ENCODE measurements at places on chromosomes 2 and 18. TPM values are rescaled to one million over a fixed set of nuclear protein-coding genes. Genes with fewer than 3 reads are reported as not detected.
A peak's percentile ranks its signal among the peaks of the same experiment; 100 is the strongest.

DNA sequence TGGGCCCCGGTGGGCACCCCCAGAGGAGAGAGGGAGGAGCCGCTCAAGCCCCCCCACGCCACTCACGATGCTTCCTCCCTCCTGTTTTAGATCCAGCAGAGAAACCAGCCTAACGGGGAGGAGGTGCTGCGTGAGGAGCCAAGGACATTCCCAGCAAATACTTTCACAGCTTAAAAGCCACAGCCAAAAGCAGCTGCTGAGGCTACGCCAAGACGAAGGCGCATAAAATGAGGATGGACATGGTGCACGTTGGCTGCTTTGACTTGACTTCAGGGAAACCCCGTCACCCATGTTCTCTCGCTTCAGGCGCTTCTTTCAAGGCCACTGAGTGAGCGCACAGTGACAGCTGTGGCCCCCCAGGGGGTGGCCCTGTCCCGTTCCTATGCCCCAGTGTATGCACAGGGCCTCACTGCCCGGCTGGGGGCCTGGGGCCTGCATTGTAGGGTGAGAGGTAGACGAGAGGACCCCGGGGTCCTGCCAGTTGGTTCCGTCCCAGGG is 72.1 kb upstream of the PXDN start:
- DNase-seq = no peak

GRCh38 chr2:200765139-200765951 is 46.4 kb upstream of the BZW1 start:
- DNase-seq = no peak

- DNase-seq = no peak
Measured at GRCh38 chr2:217996361-217996760, 6.4 kb downstream of the TNS1 start.

GRCh38 chr2:179186126-179186525 is 78.5 kb downstream of the SESTD1 start:
- DNase-seq = no peak

DNA sequence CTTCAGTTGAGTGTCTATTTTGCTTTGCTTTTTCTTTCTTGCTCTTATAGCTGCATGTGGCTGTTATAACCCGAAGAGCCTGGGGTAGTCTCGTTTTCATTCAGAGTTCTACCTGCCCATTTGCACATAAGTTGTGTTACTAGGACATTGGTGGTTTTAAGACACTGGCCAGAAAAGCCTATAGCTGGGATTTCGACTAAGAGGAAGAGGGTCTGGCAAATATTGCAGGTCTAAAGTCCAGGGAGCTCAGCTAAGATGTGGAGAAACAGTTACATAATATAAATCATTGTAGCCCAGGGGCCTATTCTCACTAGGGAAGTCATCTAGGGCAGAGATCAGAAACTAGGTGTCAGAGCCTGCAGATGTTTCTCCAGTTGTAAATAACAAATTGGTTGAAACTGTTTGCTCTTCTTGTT is 120.8 kb downstream of the BABAM2 start:
- DNase-seq = no peak

- DNase-seq = no peak
Measured at GRCh38 chr18:75760208-75760607, 332.7 kb upstream of the SMIM21 start.

- DNase-seq = no peak
Measured at GRCh38 chr2:25797620-25798488, 80.4 kb downstream of the ASXL2 start.

GRCh38 chr2:227390468-227391256 is 2.9 kb upstream of the SCYGR1 start:
- no peak for DNase-seq

DNA sequence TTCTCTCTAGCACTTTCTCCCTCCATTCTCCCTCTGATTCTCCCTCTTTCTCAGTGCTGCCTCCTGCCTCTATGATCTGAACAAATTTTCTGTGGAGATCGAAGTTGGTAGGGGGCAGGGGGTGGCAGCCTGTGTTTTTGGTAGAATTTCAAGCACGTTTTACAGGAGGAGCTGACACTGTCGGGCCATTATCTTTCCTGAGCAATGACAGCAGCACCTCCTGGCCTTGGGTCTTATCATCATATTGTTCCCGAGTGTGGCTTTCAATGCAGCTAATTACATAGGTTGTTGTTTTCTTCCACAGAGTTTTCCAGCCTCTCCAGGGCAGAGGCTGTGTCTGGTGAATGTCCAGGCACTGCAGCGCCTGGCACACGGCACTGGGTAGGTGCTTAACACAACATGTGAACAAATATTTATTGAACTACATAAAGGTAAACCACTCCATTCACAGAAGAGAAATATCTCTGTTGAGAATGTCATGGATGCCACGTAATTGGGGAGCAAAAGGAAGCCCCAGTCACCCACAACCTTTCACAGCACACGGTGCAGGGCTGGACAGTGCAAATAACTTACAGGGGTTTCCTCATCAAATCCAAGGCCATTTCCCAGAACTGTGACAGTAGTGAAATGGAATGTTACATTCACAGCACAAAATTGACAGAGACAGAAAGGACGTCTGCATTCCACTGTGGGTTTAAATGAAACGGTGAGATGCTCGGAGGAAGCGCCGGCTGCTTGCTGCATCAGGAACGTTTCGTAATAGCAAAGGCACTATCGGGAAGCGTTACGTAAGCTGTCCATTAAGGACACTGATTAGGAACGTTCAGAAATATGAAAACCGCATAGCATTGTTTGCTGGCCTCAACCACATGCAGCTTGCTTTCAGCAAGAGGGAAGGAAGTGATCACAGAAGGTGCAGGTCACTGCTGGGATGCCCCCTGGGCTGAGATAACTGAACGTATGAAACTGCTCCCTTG is 6.5 kb upstream of the KCNG2 start:
- peak; percentile 65 for DNase-seq

DNA sequence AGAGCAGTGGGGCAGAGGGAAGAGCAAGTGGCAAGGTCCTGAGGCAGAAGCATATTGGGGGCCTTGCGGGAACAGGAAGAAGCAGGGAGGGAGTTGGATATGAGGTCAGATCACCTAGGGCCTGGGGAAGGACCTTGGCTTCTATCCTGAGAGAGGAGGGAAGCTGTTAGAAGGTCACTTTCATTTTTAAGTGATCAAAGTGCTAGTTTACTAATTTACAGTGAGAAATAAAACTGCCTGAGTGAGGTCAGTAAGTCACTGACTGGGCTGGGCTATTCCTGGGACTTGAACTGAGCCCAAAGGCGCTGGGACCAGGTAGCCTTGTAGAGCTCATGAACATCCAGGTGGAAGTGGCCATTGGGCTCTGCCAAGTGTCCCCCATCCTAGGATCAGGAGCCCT is 76.6 kb upstream of the B3GNT7 start:
- no peak for DNase-seq

GRCh38 chr2:98293030-98293429 is 53.2 kb upstream of the CNGA3 start:
- no peak for DNase-seq

DNA sequence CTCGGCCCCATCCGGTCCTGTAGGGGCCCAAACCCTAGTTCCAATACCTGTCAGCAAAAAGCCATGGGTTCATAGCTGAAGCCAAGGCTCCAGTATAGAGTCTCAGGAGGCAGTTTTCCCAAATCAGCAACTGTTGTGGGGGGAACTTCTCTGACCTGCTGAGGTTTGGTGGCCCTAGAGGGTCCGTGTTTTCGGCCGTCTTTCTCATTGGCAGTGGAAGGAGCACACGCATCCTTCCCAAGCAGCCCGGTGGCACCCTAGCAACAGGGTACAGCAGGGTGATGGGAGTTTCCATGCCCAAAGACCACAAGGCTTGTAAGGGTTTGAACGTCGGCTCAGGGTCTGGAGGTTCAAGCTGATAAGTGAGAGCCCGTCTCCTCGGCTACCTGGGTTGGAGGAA is 6.6 kb downstream of the FOSL2 start:
- no peak for DNase-seq

DNA sequence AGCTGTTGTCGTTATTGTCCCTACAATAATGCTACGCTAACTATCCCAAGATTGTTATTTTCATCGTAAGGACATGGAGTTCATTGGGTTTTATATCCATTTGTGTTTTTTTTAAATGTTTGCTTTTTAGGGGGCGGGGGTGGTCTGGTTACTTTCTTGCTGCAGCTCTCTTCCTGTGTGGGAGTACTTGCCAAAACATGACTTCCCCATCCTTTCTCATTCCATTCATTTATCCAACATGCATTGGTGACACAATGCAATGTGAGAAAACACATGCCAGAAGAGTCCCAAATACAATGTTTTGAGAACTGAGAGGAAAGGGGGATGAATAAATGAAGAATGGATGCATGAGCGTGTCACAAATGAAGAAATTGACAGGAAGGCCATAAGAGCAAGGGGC is 55.9 kb downstream of the E2F6 start:
- no peak for DNase-seq

- DNase-seq = peak; percentile 69
Measured at GRCh38 chr2:27378096-27378808, 2.3 kb downstream of the ZNF513 start.

DNA sequence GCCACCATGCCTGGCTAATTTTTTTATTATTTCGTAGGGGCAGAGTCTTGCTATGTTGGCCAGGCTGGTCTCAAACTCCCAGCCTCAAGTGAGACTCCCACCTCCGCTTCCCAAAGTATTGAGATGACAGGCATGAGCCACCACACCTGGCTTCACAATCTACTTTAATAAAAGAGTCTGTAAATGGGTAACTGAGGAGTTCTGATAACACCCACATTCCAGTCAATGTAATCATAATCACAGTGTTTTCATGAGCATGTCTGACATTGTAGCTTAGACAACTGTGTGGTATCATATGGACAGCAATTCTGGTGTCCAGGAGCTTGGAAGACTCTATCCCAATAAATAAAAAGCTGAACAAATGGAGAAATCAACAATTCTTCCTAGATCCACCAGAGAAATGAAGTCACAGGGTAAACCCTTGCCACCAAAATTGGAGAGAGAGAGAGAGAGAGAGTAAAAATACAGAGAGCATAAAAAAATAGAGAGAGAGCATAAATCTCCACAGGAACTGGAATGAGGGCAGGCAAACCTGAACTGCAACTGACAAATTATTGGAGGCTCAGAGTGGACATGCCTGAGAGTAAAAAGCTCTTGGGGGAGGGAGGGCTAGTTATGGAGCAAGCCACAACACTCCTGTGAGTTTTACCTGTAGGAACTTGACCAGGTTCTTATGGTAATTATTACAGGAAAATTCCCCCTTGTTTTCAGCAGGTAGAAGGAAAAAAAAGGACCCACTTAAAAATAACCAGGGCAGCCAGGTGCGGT is 12.4 kb upstream of the NBEAL1 start:
- DNase-seq = no peak

DNA sequence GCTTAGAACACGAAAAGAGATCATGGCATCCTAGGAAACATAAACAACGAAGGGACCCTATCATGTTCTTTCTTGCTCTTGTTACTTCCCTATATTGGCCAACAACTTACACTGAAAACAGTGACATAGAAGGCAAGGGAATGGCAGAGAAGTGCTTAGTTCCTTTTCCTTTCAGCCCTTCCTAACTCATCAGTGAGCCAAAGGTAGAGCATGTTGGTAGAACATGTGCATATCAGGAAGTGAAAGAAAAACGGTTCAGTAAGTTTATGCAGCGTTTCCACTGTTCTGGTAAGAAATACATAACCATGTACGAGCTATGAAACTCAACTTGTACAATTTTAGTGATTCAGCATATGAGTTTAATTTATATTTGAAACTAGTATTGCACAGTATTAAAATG is 21.7 kb downstream of the AKAIN1 start:
- no peak for DNase-seq

DNA sequence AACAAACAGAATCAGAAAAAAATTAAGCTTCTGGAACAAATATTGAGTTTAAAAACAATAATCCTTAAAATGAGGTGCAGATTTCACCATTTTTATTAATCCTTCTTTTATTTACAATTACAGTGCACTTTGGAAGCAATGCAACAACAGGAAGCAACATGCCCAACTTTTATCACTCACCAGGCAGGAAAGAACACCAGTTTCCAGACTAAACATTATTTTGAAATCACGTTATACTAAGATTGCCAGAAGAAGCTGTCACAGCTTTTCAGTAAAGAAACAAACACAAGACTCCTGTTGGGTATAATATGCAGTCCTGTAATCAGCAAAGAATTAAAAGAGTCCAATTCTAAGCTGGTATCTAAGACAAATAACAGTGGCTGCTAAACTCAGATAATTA is 137.9 kb upstream of the ZC3H15 start:
- DNase-seq = no peak

GRCh38 chr2:10389573-10389972 is 58.6 kb downstream of the ODC1 start:
- no peak for DNase-seq

- DNase-seq = peak; percentile 55
Measured at GRCh38 chr2:128606837-128607236, 288.2 kb upstream of the HS6ST1 start.

- DNase-seq = no peak
Measured at GRCh38 chr2:38415728-38416291, 38.7 kb upstream of the ATL2 start.

DNA sequence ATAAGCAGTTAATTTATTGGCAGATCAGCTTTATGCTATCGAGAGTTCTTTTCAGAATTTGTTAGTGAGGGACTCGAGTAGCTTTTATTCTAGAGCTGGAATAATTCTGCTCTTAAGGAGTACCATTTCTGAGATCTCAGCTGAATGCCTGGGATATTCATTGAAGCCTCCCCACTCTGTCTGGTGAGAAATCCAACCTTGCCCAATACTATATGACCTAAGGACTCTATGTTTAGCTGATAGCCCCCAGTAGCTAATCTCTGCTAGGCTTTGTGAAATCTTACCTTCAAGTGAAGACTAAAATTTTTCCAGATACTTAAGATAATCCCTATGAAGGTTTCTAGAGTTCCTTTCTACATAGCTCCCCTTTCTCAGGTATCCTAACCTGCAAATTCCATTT is 261.4 kb downstream of the SETBP1 start:
- no peak for DNase-seq

DNA sequence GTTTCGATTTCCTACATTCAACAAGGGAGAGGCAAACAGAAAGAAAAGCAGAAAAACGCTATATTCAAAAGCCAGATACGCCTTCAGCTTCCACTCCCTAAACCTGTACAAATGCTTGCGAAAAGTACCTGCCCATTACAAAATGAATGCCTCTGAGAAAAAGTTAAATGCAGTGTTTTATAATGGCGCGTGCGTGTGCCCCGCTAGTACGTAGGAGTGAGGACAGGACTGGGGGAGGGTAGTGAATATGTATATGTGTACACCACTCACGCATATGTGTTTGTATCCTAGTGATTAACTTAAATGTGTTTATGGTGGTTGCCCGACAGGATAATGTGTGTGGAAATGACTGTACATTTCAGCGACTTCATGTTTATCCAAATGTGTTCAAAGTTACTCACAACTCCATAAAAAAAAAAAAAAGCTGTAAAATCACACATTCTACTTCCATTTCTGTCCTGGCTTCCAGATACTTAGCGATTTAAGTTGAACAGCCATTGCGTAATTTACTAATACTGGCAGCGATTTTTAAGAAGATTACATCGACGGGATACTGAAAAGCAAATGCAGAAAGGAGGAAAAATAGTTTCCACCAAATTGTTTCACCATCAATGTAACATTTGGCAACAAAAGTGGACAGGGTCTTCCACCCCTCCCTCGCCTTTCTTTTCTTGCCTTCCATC is 1.3 kb downstream of the NEUROD1 start:
- no peak for DNase-seq

The DNAH7 gene
- 0.98 TPM for total RNA-seq

The COA5 gene
- 26.6 TPM for total RNA-seq

The RFX8 gene
- not detected for total RNA-seq

The CD8B2 gene
- not detected for total RNA-seq

The RMDN2 gene
- 23.1 TPM for total RNA-seq

The ANKZF1 gene
- 37.6 TPM for total RNA-seq

The ALK gene
- total RNA-seq = not detected

The LIMS3 gene
- total RNA-seq = 3.1 TPM

The LAMA1 gene
- 1.4 TPM for total RNA-seq

The IL1R1 gene
- total RNA-seq = 196 TPM
